Hematopoietic multipotent progenitor cell treated with erythropoietin and hydrocortisone succinate and interleukin-3 and kit ligand, for 17 days (in vitro differentiated cells): ENCODE measurements at places on chromosomes 2 and 18.

DNA sequence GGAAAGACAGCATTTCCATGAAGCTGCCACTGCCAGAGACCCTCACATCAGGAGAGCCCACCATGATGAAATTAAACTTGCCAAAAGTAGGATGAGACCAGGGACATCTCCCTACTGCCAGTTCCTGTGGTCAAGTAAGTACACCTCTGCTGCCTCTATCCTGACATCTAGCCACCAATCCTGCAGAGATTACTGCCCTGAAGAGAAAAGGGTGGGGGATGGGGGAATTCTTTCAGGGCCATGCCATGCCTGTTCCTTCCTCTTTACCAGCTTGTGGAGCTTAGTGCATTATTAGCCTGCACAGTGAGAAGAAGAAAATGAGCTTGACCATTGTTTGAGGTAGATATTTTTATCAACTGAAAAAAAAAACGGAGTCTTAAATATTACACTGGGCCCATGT is 397.2 kb upstream of the CDH2 start:
- DNase-seq: no peak

- no peak for DNase-seq
These were observed 44.3 kb downstream of the AQP4 start for GRCh38 chr18:26821181-26821580.

DNA sequence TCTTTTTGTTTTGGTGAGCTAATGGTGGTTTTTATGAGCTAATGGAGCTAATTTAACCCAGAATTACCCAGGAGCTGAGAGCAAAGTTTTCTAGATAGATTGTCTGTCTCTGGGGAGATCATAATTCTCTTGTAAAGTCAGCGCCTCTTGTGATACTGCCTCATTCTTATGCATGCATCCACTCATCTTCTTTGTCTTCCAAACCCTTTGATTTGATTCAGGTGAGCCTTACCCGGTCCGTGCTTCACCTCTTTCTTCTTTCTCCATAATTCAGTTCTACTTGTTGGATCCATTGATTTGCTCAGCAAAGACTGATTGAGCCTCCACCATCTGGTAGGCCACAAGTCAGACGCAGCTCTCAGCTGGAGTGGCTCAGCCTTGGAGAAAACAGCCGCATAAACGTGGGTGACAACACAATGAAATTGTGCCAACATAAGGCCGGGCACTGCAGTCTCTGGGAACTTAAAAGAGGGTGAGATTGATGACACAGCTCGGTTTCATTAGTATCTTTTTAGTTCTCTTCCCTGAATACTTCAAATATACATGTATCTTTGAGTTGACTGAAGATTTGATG is 158.5 kb upstream of the SH3BP4 start:
- DNase-seq: no peak

DNA sequence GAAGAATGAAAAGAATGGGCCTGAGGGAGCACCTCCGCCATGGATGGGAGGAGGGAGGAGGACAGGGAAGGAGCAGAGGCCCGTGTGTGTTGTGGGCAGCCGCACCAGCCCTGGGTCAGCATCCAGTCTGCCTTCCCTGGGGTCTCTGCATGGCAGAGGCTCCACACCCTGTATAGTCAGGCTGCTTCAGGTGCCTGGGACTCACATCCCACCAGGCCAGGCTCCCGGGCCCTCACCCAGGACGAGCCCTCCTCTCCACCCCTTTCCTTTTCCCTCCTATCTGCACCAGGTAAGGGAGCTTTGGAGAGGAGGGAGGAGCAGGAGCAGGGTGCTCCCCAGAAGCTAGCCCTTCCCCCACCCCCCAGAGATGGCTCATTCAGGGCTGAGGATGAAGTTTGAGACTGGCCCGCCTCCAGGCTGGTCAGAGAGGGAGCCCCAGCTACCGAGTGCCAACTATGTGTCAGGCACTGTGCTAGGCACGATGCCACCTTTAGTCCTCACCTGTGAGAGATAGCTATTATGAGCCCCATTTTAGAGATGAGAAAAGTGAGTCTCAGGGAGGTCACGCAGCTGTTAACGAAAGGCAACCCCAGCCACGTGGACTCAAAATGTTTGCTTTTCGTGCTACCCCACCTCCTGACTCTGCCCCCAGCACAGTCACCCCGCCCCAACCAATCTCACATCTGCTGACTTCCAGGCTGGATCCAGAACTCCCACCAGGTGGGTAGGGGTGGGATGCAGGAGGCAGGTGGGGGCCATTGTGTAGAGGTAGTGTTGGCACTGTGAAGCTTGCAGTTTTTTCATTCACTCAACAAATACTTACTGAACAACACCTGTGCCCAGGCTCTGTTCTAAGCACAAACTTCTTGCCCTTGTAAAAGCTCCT is 242.1 kb downstream of the DYSF start:
- DNase-seq: no peak

GRCh38 chr2:172836827-172837226 is 101.2 kb downstream of the RAPGEF4 start:
- DNase-seq: no peak

DNA sequence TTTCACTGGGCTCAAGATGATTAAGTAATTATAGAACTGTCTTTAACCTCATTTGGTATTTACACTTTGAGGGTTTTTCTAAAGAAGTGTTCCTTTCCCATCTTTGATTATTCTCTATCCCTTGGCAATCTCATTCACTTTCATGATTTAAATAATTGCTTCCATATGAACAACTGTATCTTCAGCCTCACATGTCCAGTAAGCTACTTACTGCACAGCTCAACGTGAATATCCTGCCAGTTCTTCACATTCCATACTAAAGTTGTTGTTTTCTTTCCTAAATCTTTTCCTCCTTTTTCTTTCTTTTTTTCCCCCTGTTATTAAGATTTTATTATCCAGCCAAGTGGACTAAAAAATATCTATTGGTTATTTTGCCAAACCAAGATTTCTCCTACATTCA is 37.7 kb downstream of the ZC3H15 start:
- DNase-seq: no peak

GRCh38 chr2:217417536-217417935 is 557.7 kb upstream of the TNP1 start:
- no peak for DNase-seq

GRCh38 chr2:163419000-163419830 is 316.6 kb downstream of the FIGN start:
- no peak for DNase-seq

DNA sequence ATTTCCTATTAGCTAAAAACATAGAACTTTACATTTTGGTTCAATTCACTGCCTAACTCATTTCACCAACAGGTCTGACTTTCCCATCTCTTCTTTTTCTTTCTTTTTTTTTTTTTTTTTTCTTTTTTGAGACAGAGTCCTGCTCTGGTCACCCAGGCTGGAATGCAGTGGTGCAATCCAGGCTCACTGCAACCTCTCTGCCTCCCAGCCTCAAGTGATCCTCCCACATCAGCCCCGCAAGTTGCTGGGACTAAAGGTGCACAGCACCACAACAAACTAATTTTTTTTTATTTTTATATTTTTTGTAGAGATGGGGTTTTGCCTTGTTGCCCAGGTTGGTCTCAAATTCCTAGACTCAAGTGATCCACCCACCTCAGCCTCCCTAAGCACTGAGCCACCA is 57.8 kb upstream of the HNRNPA3 start:
- no peak for DNase-seq

DNA sequence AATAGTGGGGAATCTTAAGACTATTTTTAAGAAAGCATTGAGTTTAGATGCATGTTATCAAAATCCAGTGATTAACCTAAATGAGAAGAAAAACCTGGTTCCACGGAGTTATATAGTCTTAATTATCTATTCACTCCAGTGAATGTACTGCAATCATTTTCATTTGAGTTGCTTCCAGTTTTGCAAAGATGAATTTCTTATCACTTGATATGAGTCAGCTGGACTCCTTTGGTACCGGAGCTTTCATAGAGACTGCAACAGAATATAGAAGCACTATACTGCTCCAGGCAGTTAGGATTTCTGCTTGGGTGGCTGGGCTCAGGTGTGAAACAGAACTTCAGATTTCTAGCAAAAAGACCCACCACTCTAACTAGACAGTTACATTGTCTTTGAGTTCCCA is 92.2 kb upstream of the NFU1 start:
- DNase-seq: peak; percentile 14

DNA sequence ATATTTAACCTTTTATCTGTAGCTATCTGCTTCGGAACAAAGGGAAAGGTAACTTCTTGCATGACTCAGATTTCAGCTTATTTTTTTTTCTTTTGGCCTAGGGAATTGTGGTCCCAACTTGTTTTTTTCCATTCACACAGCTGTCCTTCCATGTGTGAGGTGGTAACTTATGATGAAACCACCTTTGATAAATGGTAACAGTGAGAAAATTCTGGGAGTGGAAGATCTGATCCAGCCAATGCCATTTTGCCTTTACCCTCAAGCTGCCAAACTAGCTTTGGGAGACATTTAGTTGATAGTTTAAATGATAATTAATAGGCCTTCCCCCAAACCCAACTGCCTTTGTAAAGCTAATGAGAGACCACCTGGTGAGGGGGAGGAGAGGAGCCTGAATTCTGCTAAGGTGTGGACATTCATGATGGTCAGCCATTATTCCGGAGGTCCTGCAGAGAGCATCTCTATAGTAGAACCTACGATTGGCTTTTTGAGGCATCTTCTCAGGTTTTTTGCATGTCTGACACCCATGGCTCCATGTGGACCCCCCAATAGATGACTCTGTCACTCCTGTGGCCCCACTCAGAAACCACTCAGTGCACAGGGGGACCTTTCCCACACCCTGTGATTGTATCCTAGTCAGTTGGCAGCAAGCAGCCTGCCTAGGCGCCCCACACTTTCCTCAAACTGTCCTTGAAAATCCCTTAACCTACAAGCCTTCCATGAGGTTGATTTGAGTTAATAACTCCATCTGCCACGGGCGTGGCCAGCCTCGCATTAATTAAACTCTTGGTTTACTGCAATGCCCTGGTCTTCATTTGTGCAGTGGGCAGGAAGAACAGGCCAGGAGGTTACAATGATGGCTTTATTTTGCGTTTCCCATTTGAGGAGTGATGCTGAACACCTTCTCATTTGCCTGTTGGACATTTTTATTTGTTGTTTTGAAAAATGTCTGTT is 263.5 kb upstream of the PXDN start:
- DNase-seq: no peak

GRCh38 chr2:6418291-6418690 is 447.4 kb downstream of the CMPK2 start:
- no peak for DNase-seq

DNA sequence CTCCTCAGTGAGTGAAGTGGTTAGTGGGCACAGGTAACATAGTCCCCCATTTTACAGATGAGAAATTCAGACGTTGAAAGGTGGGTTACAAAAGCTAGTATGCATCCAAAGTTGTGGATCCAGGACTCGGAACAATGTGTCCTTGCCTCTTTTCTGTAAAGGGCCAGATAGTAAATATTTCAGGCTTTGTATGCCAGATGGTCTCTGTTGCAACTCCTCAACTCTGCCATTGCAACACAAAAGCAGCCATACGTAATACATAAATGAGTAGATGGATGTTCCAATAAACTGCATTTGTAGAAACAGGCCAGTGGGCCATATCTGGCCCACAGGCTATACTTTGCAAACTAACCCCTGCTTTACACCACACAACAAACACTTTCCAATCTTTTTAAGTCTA is 166.6 kb upstream of the PKDCC start:
- no peak for DNase-seq

DNA sequence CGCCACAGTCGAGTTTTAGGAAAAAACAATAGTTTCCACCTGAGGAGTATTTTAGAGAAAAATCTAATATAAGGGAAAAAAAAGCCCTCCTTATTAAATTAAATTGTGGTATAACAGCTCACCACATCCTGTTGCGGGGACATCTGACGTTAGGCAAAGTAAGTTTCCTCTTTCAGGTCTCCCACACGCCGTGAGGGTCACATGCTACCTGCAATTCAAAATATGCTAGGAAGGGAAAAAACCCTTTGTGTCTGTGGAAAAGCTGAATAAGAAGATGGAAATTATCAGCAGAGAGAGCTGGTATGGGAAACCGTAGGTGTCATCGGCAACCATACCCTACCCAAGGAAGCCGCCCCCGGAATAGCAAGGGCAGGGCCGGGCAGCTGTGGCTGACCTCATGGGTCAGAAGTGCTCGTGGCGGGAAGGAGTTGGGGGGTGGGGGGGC is 128.0 kb downstream of the NFATC1 start:
- no peak for DNase-seq

DNA sequence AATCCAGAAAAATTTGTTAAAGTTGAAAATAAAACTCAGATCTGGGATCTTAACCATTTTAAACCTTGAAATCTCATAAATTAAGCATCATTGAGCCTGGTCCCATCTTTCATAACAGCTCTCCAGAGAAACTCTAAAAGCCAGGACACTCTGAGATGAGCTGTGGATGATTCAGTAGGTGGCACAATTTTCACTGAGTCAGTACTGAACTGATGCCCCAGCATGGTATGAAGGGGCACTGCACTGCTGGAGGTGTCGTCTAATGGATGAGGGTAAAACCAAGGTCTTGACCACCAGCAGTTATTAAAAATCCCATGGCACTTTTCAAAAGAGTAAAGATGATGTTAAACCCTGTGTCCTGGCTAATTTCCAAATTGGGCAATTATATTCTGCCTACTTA is 170.6 kb downstream of the FIGN start:
- DNase-seq: no peak
